ENCODE measurements at places on chromosomes 13 and 19.

- DNase-seq = peak; percentile 92
Observed at GRCh38 chr19:18274781-18275356, 617 bp upstream of the IQCN start.

- DNase-seq = no peak
Observed at GRCh38 chr13:25167382-25168174, 4.5 kb downstream of the AMER2 start.

DNA sequence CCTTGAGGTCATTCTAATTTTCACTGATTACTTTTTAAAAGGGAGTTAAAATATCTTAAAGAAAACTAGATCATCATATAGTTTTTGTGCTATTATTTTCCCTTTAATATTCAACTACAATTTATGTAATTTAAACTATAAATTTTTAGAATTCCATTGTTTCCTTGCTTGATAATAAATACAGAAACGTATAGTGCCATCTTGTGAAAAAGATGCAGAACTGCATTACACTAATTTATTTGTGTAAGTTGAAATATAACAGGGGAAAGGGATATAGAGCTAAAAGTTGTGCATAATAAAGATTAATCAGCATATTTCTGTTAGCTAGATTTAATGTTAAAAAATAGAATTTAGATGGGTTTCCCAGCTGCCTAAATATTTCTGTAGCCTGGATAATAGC lies 61.5 kb upstream of the TDRD3 start:
- no peak for DNase-seq

GRCh38 chr13:112635323-112635722 lies 47.4 kb upstream of the TUBGCP3 start:
- DNase-seq = no peak

DNA sequence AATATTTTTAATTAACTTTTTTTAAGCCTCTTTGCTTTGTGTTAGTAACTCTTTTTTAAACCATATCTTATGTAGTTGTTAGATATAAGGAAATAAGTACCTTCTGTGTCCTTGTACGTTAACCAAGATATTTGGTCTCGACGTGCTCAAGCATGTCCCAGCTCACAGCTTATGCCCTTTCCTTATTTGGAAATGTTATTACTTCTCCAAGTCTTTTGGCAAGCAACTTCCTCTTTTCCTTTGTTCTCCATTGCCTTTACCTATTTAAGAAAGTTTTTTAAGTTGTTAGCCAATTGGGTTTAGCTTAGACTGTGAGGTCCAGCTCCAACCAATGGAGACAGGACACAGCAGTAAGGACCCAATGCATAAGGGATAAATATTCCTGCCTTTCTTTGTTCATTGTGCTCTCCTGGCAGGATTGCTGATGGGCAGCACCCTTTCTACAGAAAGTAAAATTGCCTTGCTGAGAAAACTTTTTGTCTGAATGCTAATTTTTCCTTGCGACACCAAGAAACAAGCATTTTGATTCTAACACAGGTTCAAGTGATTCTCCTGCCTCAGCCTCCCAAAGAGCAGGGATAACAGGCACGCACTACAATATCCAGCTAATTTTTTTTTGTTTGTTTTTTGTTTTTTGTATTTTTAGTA lies 5.2 kb downstream of the DKKL1 start:
- no peak for DNase-seq

DNA sequence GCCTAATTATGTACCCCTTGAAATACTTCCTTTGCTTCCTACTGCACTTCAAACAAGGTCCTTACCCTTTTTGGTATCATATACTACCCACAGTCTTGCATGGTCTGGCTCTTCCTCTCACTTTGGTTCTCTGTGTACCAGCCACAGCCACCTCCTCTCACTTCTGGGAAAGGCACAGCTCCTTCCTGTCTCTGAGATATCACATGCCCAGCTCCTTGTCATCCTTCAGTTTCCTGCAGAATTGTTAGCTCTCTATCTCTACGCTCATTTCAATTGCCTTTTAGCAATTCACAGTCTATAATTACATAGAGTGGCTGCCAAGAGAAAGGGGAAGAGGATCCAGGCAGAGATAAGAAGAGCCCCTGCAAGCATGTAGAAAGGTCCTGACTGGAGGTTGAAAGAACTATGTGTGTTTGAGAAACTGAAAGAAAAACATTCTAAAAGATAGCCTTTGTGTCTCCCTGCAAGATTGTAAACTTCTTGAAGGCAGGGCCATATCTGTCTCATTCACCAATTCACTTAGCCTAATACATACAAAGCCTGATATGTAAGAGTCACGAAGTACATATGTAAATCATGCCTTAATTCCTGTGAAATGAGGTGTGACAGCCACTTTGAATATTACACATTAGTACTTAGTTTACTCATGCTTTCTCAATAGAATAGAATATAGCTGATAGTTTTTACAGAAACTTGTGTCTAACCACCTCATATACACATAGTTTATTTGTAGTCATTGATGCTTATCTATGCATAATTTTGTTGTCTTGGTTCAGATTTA lies 933.1 kb downstream of the DIAPH3 start:
- DNase-seq = no peak

GRCh38 chr13:62850331-62850730 lies 1434.7 kb upstream of the PCDH20 start:
- no peak for DNase-seq

All from H54 (cell line).